ENCODE measurements at places on chromosomes 2 and 18.

DNA sequence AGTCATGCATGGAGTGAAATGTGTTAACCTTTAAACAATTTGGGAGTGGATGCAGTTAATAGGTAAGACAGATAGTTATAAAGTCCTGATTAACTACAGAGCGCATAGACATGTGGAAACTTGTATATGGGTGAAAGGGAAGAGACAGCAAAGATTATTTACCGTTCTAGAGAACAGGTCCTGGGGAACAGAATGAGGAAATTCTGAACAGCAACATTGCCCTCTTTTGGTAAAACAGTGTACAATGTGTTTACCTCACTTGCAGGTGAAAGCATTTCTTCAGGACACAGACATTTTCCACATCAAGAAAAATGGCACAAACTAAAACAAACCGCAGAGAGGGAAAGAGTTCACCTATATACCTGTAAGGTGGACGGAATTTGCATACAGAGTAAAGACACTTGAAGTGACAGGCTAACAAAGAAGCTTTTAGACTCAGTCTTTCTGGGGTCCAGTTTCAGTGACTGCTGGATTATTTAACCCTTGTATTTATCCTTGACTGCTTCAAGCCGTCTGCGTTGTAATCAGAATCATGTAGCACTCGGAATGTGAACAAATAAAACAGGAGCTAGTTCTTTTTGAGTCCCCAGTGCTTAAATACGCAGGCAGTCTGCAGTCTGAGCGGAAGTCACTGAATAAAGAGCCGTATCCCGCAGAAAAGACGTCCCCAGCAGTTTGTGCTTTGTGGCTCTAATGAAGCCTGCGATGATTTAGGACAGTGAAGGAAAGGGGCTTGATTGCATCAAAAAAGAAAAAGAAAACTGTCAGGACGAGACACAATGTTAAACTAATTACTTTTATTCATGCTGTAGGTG, 364.8 kb upstream of the GALNT5 start:
- DNase-seq = peak; percentile 46

GRCh38 chr18:78240627-78241252, 738.9 kb upstream of the SALL3 start:
- no peak for DNase-seq

DNA sequence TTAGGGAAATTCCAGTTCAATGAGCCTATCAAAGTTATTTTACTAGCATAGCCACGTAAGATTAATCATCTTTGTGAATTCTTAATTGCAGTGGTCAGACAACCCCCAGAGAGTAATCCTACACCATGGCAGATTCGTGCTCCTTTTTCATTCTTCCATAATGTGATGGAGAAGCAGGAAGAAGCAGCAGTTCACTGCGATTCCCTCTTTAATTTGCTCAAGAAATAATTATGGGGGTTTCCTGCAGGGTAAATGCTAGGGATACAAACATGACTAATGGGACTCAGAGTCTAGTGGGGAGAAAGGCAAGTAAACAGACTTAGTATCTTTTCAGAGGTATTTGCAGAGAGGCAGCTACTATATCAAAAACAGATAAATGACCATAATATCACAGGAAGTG, 175.8 kb upstream of the HNRNPA3 start:
- DNase-seq = no peak

- no peak for DNase-seq
These were observed 21.1 kb upstream of the RALBP1 start for GRCh38 chr18:9454061-9454703.

- no peak for DNase-seq
These were observed 5.9 kb downstream of the RIOK3 start for GRCh38 chr18:23458830-23459529.

DNA sequence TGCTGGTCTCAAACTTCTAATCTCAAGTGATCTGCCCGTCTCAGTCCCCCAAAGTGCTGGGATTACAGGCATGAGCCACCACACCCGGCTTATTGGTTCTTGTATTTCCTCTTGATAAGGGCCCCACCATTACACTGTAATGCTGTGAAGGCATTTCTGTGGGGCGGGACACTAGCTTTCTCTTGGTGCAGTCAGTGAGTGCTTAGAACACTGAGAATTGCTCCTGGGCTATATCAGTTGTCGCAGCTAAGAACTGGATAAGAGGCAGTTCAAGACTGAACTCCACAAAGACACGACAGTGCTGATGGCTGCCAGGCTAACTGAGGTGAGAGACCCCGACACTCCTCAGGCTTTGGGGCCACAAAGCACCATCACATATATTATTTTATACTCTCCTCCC, 2.1 kb downstream of the KHK start:
- no peak for DNase-seq

- no peak for DNase-seq
These were observed 4.1 kb downstream of the RAPGEF4 start for GRCh38 chr2:172739661-172740266.

DNA sequence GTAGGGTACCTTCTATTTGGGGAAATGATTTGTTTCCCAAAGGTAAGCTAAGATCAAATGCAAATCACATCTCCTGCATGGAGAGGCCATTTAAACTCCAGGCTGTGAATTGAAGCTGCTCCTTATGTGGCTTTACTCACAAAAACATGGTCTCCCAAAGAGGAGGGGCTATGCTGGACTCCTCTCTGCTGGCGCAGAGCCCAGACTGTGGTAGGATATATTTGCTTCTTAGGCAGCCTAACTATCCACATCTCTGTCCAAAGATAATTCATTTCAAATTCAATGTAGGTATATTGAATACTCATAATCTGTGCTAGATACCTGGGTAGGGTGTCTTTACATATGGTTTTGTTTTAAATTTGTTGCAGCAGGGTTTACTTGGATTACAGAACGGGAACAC, 358.5 kb downstream of the ALK start:
- DNase-seq = no peak

DNA sequence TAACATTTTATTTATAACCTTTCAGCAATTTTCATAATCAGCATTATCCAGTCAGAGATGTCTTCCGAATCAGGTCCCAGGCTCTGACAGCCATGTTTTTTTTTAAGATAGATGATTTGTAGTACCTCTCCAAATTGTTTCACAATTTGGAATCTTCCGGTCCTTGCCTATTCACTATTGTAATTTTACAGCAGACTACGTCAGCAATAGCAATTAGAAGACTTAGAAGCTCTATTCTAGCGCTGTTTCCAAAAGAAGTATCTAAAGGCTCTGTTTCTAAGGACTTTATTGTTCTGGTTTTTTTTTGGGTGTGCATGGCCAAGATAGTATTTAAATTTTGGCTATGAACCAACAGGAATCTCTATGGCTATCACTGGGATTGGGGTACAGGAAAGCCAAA, 94.6 kb upstream of the PELI1 start:
- DNase-seq = no peak

DNA sequence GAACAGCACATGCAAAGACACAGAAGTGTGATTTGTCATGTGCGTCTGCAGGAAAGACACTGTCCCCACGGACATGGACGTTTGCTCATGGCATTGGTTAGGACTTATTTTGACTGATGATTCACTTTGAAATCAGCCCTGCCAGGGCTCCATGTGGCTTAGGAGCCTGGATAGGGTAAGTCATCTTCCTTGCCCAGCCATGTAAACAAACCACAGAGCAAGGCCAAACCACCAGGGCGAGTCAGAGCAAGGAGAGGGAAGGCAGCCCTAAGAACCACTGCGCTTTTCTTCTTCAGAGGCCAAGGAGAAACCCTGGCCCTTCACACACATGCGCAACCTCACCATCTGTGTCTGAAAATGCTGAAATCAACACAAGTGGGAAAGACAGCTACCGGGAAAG, 88.8 kb downstream of the GFPT1 start:
- DNase-seq = no peak

GRCh38 chr2:46333912-46334311, 36.7 kb downstream of the EPAS1 start:
- no peak for DNase-seq

DNA sequence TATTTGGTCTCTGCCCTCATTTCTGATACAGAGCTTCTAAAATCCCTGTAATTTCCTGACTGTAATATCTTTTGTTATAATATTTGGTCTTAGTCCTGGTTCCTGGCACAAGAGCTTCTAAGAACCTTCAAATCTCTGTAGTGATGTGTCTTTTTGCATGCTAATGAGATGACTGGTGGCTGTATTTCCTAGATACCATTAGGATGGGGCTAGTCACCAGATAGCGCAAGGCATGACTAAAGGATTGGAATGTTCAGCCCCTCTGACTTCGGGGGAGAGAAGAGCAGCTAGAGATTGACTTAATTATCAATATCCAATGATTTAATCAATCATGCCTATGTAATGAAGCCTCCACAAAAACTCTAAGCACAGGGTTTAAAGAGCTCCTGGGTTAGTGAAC, 620.8 kb upstream of the ACVR2A start:
- no peak for DNase-seq

GRCh38 chr2:143473216-143473615, 344.0 kb downstream of the ARHGAP15 start:
- DNase-seq = no peak

DNA sequence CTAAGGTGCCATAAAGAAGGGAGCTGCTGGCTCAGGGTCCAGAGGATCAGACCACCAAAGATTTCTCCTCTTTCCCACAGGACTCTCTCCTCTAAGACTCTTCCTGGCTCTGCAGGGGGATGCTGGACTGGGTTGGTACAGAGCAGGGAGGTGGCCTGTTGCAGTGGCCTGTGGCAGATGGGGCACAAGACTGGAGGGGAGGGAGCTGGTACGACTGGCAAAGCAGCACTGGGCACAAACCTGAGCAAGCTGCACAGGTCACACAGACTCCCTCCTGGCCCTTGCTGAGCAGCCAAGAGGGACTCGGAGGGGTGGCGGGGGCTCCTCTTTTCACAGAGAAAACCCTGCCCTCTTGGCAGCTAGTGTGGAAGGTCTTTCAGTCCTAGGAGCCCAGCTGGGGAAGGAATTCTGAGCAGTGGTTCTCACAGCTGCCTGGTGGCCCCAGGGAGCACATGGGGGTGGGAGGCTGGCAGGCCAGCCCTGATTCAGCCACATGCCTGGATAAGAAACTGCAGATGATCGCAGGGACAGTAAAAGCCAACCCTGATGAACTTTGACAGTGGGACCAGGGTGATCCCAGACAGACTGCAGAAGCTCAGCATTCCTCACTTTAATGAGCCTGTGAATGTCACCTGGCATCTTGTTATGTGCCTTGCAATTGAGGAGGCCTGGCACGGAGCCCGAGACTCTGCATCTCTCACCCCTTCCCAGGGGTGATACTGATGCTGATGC, 32.5 kb upstream of the ACAA2 start:
- no peak for DNase-seq

- DNase-seq = no peak
These were observed 8.7 kb downstream of the SMAD7 start for GRCh38 chr18:48942086-48942485.

DNA sequence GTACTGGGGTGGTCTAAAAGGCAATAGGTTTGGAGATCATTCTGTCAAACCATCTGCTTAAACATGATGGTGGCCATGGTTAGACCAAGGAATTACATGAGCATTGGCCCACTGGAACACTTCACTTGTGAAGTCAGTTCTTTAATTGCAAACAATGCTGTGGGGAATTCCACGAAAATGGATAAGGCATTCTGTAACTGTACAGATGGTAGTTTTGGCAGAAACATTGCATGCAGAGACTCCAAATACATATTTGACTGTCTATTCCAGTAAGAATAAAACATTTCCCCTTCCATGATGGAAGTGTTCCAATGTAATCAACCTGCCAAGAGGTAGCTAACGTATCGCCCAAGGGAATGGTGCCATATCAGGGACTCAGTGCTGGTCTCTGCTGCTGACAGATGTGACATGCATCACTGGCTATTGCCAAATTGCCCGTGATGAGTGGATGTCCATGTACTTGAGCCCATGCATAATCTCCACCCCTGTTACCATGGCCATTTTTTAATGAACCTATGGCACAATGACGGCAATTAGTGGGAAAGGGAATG, 417.9 kb downstream of the CDH7 start:
- DNase-seq = no peak

GRCh38 chr2:113175042-113175628, 1.4 kb downstream of the PSD4 start:
- DNase-seq = no peak

- no peak for DNase-seq
These were observed 51.0 kb upstream of the ZNF532 start for GRCh38 chr18:58813561-58814225.

GRCh38 chr2:128373451-128374000, 54.9 kb upstream of the HS6ST1 start:
- no peak for DNase-seq

DNA sequence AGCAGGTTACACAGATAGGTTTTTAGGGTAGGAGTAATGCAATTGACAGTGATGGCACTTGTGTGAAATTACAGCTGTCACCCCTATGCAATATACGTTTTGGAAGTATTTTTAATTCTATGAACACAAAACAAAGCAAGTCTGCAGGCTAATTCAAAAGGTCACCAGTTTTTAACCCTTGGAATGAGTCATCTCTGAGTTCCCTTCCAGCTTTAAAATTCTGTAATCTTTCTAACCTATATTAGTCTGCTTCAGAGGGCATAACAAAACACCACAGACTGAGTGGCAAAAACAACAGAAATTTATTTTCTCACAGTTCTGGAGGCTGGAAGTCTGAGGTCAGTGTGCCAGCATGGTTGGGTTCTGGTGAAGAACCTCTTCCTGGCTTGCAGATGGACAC, 596.9 kb upstream of the HNMT start:
- DNase-seq = no peak

- DNase-seq = no peak
These were observed 17.9 kb downstream of the MOGAT1 start for GRCh38 chr2:222689322-222689721.

DNA sequence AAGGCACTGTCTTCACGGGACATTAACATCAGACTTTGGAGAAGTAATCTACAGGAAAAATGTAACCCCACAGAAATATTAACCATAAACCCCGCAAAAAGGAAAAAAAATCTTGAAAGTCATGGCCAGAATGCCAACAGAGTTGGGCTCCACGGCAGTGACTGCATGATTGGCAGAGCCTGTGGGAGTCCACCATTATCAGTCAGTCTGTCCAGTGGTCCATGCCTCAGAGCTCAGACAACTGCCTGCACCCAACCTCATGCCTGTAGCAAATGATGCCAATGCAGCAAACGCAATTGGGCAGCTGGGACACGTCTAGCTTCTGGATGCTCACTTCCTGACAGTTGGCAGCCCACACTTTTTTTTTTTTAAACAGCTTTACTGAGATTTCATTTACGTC, 5.1 kb upstream of the PPIG start:
- no peak for DNase-seq

All from left renal pelvis (tissue), 4 donors.